ENCODE measurements at places on chromosomes 16 and 17.
A peak's percentile ranks its signal among the peaks of the same experiment; 100 is the strongest.

GRCh38 chr17:1947743-1948516 is 77.2 kb downstream of the RTN4RL1 start:
- no peak for DNase-seq

DNA sequence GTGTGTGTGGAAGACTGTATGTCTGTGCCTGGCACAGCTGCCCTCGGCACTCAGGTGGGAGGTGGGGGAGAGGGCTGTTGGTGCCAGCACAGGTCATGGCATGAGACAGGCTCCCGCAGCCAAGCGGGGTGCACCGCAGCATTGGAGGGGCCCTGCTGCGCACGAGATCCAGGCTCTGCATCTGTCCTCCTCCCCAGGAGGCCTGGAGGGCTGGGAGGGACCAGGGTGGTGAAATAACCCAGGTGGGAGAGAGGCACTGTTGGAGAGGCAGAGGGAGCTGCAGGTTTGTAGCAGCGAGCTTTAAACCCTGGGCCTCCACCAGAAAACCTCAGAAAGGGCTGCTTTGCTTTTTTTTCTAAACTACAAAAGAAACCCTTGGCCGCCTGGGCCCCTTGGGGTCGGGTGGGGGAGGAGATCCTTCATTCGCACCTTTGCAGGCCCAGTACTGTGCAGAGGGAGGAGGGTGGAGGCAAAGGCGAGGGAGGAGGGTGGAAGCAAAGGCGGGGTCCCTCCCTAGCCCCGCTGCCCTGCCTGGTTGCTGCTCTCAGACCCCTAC is 241.7 kb downstream of the SEC14L1 start:
- DNase-seq: no peak

GRCh38 chr16:81493755-81494433 is 49.3 kb downstream of the CMIP start:
- DNase-seq: no peak

DNA sequence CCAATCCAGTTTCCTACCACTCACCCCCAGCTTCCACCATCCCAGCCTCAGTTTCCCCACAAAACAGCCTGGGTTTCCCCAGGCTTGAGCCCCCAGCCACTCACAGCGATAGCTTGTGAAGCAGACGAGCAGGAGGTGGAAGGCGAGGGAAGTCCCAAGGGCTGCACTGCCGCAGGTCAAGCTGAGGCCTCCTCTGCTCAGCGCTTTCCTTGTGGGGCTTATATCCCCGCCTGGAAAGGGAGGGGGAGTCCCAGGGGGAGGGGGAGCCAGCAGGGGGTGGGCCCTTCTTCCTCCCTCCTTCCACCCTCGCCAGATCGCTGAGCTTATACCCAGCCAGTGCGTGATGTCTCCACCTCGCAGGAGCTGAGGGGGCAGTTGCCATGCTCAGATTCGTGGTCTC is at the start of gene PYY:
PYY (minus strand) TSS at position 195 of the 400 bp plus-strand sequence. CDS start 457 bp downstream, outside the sequence.
- DNase-seq: no peak

DNA sequence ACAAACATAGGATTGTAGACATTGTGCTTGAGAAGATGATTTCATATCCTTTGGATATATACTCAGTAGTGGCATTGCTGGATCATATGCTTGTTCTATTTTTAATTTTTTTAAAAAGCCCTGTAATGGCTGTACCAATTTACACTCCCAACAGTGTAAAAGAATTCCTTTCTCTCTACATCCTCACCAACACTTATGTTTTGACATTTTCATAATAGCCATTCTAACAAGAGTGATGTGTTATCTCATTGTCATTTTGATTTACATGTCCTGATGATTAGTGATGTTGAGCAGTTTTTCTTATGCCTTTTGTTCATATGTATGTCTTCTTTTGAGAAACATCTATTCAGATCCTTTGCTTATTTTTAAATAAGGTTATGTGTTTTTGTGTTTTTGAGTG is 1039.2 kb upstream of the GOT2 start:
- no peak for DNase-seq

DNA sequence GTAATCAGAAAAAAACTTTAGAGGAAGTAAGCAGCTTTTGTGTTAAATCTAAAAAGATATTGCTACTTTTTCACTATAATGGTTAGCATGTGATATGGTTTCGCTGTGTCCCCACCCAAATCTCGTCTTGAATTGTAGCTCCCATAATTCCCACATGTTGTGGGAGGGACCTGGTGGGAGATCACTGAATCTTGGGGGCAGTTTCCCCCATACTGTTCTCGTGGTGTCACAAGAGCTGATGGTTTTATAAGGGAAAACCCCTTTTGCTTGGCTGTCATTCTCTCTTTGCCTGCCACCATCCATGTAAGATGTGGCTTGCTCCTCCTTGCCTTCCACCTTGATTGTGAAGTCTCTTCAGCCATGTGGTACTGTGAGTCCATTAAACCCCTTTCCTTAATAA is 117.1 kb downstream of the KCNJ2 start:
- DNase-seq: no peak

DNA sequence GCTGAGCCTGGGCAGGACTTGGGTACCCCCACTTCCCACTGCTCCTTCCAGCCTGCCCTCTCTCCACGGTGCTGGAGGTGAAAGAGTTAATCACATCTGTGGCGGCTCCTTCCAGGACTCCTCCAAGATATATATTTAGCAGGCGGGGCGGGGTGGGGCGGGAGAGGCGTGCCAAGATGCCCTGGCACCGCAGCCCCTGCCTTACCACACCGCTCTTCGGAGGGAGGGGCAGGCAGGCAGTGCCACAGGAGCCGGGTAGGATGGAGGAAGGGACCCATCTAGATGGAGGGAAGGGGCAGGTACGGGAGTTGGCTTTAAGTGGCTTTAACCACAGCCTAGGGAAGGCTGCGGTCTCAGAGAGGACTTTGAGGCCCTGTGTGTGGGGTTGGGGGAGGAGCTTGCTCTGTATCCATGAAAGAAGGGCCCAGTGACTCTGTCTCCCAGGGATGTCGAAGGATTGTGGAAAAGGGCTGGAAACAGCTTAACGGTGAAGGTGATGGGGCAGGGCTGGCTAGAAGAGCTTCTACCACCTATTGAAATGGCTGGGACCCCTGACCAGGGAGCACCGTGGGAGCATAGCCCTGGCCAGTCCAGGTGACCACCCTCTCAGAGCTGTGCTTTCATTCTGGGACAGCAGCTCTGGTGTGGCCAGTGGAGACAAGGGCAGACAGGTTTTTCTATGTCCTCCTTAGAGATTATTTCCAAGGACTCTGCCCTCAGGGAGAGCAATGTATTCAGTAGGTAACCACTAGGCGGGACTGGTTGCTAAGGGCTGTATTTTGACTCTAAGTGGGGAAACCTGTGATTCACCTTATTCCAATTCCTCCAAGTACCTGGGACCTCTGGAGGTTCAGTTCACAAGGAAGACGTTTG is 13.0 kb downstream of the GPR142 start:
- DNase-seq: no peak

- DNase-seq: no peak
Observed at GRCh38 chr17:78113804-78114785, 14.5 kb downstream of the TMC6 start.

GRCh38 chr17:57125406-57125805 is 40.4 kb downstream of the AKAP1 start:
- DNase-seq: no peak

- peak; percentile 31 for DNase-seq
Observed at GRCh38 chr17:27760069-27760885, 40.1 kb downstream of the NOS2 start.

- DNase-seq: no peak
Observed at GRCh38 chr17:27862004-27862403, 31.2 kb downstream of the LYRM9 start.

- DNase-seq: no peak
Observed at GRCh38 chr16:27311897-27312303, 1.9 kb upstream of the IL4R start.

- no peak for DNase-seq
Observed at GRCh38 chr16:55240888-55241287, 83.1 kb upstream of the IRX6 start.

- no peak for DNase-seq
Observed at GRCh38 chr16:30406795-30407101, 658 bp upstream of the ZNF771 start.

DNA sequence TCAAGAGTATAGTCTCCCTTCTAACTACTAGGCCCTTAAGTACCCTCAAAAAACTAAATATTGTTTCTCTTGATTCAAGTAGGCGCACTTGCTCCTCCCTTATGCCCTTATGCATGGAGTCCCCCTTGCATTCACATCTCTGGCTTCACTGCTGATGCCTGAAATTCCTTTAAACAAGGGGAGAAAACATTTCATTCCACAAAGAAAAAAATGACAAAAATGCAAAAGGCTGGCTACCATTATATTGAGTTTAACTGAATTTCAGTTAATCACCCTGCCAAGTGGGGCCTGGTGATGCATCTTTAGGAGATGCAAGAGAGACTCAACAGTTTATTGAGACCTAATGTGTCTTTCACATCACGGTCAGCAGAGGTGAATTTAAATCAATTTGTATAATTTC is 35.6 kb downstream of the CRLF3 start:
- DNase-seq: no peak

- no peak for DNase-seq
Observed at GRCh38 chr16:27177031-27177774, 26.1 kb upstream of the KDM8 start.

- DNase-seq: no peak
Observed at GRCh38 chr17:48871551-48872351, 20.8 kb upstream of the ATP5MC1 start.

- DNase-seq: no peak
Observed at GRCh38 chr17:60157487-60158040, 7.8 kb downstream of the CA4 start.

GRCh38 chr17:44934745-44935105 is 12.8 kb downstream of the KIF18B start:
- DNase-seq: no peak

GRCh38 chr17:2395258-2396181 is 5.3 kb downstream of the MNT start:
- DNase-seq: peak; percentile 53

- no peak for DNase-seq
Observed at GRCh38 chr16:73601911-73602310, 554.0 kb upstream of the ZFHX3 start.

- DNase-seq: no peak
Observed at GRCh38 chr16:78289844-78290277, 190.4 kb downstream of the WWOX start.

GRCh38 chr16:80027007-80027965 is 426.7 kb upstream of the MAF start:
- DNase-seq: peak; percentile 94

DNA sequence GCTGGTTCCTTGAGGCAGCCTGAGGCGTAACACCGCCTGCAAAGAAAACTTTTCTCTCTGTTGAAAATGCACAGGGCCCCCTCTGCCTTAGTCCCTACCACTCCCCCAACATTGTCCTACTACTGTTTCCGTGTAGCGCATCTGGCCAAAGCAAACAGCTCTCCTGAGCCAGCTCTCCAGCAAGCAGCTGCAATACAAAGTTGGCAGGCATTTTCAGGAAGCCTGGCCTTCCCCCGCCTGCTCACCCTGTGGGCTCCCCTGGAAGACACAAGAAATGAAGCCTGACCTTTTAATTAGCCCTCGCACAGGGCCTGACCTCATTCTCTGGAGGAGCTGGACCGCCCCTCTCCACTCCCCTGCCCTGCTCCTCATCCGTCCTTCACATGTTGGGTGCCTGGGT is 66.7 kb downstream of the SOX9 start:
- DNase-seq: no peak

- DNase-seq: no peak
Observed at GRCh38 chr16:29820271-29820701, at the start of gene MVP. Gene MVP (plus strand): TSS chr16:29820462. CDS start chr16:29830550, 10,088 bp downstream.

GRCh38 chr17:4597975-4598374 is 13.6 kb downstream of the SMTNL2 start:
- no peak for DNase-seq

DNA sequence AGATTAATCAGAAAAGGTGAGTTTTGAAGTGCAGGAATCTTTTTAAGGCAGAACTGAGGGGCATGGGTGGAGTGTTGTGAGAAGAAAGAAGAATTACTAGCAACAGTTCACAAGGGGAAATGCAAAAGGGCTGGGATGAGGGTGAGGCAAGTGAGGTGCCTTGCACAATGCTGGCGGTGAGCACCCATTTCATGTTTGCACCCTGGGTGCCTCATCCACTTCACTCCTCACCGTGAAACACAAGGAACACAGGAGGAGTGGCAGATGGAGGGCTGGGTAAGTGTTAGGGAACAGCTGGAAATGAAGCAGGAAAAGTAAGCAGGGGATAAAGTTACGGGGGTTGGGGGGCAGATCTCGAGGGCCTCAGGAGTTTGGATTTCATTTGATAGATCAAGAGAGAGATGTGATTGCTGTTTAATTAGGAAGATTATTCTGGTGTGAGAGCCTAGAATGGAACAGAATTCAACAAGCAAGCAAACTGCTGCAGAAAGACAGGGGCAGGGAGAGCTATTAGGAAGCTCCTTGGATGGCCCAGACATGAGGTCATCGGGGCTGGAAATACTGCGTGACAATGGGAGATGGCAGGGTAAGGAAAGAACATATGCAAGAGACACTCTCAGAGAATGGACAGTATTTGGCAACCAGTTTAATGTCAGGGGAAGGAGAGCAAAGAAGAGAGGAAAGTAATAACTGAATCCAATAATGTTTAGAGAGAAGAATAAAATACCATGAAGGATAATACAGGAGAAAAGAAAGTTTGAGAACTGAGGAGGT is 8.3 kb upstream of the HEATR6 start:
- no peak for DNase-seq

DNA sequence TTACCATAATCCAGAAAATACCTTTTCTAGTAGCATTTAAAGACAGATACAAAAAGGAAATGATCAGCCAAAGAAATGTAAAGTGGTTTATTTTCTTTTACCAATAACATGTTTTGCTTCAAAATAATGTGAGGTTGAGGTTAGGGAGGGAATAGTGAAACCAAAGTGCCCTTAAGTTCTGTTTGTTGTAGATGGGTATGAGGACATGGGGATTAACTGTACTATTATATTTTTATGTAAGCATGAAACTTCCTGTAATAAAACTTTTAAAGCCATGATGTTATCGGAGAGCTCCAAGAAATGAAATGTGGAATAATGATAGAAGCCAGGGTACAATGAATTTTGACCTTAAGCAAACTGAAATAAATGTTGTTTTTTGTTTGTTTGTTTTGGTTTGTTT is 9.9 kb downstream of the C16orf46 start:
- no peak for DNase-seq

DNA sequence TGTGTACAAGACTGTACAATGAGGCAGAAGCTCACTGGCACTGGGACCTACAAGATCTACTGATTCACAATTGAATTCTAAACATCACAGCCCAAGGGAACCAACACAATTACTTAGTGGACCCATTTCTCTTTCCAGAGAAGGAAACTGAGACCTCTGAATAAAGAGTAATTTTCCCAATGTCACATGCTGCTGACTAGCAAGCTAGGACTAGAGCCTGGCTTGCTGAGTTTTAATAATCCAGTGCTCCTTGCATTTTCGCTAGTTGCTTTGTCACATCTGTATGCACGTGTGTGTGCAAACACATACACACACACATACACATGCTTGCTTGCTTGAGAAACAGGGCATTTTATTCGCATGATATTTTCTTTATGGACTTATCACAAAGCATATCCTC is 3.9 kb upstream of the LPO start:
- no peak for DNase-seq

GRCh38 chr17:30239089-30239462 is 3.6 kb upstream of the SLC6A4 start:
- DNase-seq: no peak
